NCI-H1436 treated with DMSO at 0.1 percent for 48 hours (cell line): ENCODE measurements at places on chromosomes 1 and 21.

- no peak for DNase-seq
Observed at GRCh38 chr1:32780628-32781234, 36.4 kb downstream of the YARS1 start.

GRCh38 chr1:25700626-25701025 lies 84.0 kb downstream of the MAN1C1 start:
- no peak for DNase-seq

GRCh38 chr1:32349211-32349708 lies 13.0 kb downstream of the FAM229A start:
- DNase-seq, result no peak

GRCh38 chr1:1178794-1179331 lies 5.2 kb downstream of the TTLL10 start:
- DNase-seq, result no peak

DNA sequence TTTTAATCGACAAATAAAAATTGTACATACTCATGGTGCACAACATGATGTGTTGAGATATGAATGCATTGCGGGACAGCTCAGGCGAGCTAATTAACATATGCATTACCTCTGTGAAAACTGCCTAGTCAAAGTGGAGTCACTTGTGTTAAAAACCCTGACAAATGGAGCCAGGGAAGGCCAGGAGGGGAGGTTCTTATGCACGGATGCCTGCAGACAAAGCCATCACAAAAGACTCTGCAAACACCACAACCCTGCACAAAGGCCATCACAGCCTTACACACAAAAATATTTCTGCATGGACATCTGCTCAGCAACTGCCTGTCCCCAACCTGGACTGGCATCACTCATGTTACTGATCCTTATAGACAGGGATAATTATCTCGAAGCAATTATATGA lies 204.4 kb upstream of the AJAP1 start:
- no peak for DNase-seq

DNA sequence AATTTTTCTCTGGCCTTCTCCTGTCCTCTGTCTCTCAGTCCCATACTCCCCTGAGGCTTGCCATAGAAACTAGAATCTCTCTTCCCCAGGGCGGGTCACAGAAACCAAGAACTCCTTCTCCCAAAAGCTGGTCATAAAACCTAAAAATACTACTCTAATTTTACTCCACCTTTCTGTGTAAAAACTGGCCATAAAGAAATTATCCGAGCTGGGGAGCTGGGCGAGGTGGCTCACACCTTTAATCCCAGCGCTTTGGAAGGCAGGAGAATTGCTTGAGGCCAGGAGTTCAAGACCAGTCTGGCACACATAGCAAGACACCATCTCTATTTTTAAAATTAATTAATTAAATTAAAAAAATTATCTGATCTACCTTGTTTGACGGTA lies 3.0 kb downstream of the ALG14 start:
- no peak for DNase-seq

GRCh38 chr1:41469706-41470105 lies 14.8 kb downstream of the EDN2 start:
- no peak for DNase-seq

GRCh38 chr1:40092241-40092640 lies 4.8 kb downstream of the PPT1 start:
- DNase-seq, result no peak

DNA sequence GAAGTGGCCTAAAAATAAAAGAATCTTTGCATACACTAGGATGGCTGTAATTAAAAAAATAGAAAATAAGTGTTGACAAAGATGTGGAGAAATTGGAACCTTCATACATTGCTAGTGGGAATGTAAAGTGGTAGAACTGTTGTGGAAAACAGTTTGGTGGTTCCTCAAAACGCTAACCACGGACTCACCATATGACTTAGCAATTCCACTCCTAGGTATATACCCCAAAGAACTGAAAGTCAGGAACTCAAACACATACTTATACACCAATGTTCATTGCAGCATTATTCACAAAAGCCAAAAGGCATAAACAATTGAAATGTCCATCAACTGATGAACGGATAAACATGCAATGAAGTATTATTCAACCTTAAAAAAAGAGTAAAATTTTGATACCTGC lies 10.8 kb upstream of the HMGCL start:
- DNase-seq, result no peak

GRCh38 chr1:200409203-200409760 lies 554 bp downstream of the ZNF281 start:
- no peak for DNase-seq

GRCh38 chr1:241688940-241689368 lies 36.9 kb downstream of the WDR64 start:
- DNase-seq, result no peak

GRCh38 chr21:26107429-26107828 lies 63.1 kb downstream of the APP start:
- DNase-seq, result no peak

GRCh38 chr1:242004751-242005495 lies 6.0 kb upstream of the MAP1LC3C start:
- DNase-seq, result no peak

DNA sequence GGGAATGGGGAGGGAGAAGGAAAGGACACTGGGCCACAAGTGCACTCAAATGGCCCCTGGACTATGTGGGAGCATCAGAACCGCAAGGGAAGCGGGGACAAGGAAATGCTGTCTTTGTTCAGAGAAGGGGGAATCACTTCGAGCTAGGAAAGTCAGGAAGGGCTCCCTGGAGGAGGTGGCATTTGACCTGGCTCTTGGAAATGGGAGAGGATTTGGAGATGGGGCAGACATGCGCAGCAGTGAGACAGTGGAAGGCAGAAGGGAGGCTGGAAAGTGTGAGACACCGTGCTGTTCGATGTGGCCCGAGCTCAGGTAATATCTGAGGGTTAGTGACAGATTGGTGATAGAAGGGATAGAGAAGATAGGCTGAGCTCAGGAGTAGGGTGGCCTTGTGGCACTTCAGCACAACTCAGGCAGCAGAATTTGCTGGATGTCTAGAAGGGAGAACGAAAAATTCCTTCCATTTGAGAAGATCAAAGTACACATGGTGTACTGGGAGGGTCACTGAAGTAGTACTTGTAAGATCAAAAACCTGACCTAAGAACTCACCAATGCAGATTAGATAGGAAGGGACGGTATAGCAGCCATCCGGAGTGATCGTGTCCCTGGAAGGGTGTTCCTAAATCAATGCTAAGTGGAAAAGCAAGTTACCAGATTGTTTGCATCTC lies 25.4 kb downstream of the SLC1A7 start:
- DNase-seq, result no peak

DNA sequence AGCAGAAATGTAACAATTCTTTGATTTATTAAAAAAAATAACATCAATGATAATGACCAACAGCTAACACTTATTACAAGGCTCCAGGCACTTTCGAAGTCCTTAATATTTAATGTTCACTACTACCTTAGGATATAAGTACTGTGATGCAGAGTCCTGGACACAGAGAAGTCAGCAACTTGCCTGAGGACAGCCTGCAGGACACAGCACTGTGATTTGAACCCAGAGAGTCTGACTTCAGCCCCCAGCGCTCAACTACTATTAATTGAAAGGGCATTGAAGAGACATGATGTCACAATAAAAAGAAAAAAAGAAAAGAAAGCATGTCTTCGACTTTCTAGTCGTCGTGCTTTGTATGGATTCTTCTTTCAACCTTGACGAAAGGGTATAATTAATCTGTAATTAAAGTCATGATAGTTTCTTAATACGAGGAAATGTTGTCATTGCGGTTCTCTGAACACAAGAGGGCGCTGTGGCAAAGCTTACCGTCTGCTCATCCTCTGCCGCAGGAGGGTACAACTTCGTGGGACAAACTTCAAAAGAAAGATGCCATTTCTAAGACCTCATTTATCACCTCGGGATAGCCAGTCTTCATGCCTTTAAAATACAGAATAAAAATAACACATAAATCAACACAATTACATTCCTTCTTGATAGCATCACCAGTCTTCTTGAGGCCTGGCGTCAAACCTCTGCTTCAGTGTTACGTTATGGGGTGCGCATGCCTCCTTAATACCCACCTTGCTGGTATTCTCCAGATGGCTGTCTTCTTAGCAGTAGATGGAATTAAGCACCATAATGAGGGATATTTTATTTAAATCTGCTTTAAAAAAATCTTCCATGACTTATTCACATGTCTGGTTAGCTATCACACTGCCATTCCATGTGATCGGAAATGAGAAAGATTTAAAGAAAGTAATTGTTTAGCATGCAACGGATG lies 240.1 kb downstream of the DISC1 start:
- peak; percentile 32 for DNase-seq

- DNase-seq, result no peak
Observed at GRCh38 chr1:180521474-180522212, 19.3 kb upstream of the ACBD6 start.

DNA sequence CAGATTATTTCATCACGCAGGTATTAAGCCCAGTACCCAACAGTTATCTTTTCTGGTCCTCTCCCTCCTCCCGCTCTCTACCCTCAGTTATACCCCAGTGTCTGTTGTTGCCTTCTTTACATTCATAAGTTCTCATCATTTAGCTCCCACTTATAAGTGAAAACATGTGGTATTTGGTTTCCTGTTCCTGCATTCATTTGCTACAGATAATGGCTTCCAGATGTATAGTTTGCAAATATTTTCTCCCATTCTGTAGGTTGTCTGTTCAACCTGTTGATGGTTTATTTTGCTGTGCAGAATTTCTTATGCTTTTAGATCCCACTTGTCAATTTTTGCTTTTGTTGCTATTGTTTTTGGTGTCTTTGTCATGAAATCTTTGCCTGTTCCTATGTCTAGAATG lies 21.1 kb upstream of the KCNH1 start:
- no peak for DNase-seq

GRCh38 chr1:18903291-18903756 lies 969 bp upstream of the ALDH4A1 start:
- no peak for DNase-seq

- no peak for DNase-seq
Observed at GRCh38 chr1:65510961-65511360, 90.5 kb downstream of the LEPR start.

GRCh38 chr21:15730484-15731242 lies 881 bp downstream of the USP25 start:
- DNase-seq, result no peak

DNA sequence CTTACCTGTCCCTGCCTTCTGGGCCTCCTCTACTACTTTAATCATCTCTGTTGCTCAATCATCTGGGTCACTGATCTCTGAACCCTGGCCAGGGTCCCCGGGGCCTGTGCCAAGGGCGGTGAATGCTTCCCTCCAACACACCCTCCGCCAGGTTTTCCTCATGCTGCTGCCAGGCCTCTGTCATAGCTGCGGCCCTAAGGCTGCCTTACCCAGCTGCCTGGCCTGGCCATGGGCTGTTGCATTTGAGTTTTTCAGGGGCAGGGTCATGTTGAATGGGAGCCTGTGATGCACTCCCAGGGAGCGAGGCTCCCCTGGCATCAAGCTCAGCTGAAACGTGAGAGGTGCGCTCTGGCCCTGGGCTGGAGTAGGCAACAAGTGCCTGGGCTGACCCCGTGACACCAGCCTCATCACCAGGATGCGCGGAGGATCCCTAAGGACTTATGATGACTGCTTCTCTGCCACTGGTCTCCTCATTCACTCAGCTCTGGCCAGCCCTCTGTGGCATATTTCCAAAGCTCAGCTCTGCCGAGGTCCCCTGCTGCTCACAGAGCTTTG lies 7.6 kb downstream of the EDN2 start:
- no peak for DNase-seq

GRCh38 chr1:84855168-84855567 lies 37.8 kb downstream of the LPAR3 start:
- DNase-seq, result no peak

- DNase-seq, result no peak
Observed at GRCh38 chr1:14253676-14254075, 344.8 kb upstream of the KAZN start.
